ENCODE measurements at places on chromosomes 13 and 19.

GRCh38 chr13:79393564-79394249 lies 12.3 kb downstream of the RBM26 start:
- no peak for DNase-seq

- no peak for DNase-seq
Observed at GRCh38 chr19:13723206-13723605, 41.1 kb upstream of the MRI1 start.

DNA sequence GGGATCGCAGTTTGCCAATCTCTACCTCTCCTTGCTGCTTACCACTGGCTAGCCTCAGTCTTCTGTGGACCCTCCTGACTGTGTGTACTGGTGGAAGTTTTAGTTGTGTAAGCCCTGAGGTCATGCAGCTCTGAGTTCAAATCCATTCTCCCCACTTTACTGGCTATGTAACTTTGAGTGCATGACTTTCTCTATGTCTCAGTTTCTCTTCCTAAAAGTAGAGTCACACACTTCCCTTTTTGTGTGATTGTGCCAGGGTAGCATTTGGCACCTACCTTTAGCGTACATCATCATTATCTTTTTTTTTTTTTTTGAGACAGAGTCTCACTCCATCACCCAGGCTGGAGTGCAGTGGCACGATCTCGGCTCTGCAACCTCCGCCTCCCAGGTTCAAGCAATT lies 70.3 kb downstream of the MAP4K1 start:
- DNase-seq = no peak

- DNase-seq = no peak
Observed at GRCh38 chr13:99347911-99348451, 40.8 kb upstream of the GPR183 start.

GRCh38 chr13:91701975-91702374 lies 303.6 kb downstream of the GPC5 start:
- DNase-seq = no peak

DNA sequence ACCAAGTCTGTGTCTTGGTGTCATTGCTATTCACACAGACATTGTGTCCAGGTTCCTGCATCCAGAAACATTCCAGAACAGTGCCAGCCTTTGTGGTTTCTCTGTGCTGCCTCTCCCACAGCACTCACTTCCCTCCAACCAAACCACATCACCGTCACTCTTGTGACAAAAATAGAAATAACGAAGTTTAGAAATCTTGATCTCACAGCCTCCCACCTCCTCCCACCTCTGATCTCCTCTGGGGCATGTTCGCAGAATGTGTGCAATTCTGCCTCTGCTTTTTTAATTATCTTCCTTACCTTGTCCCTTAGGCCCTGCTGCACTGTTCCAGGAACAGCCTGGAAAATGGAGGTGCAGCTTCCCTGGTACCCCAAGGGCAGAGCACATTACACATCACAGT lies 8.7 kb upstream of the SERPINE3 start:
- DNase-seq = no peak

- DNase-seq = peak; percentile 29
Observed at GRCh38 chr19:11421371-11422098, 2.4 kb upstream of the RGL3 start.

DNA sequence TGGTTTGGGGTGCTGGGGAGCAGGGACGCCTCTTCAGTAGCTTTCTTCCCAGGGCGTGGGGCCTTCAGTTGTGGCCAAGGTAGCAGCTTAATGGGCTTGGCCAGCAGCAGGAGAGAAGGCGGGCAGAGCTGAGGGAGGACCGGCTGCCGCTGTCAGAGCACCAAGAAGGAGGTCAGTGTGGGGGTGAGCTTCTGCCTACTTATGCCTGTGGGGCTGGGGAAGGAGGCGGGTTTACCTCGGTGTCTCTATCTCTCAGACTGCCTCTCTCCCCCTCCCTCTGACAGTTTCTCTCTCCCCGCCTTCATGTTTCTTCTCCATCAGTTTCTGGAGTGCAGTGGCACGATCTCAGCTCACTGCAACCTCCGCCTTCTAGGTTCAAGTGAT lies at the start of gene CAPN12:
TSS of gene CAPN12 (minus strand) at position 177 of the 384 bp plus-strand sequence. CDS start 309 bp downstream, outside the sequence.
- DNase-seq = no peak

- DNase-seq = no peak
Observed at GRCh38 chr13:94978516-94978915, 266.2 kb upstream of the SOX21 start.

DNA sequence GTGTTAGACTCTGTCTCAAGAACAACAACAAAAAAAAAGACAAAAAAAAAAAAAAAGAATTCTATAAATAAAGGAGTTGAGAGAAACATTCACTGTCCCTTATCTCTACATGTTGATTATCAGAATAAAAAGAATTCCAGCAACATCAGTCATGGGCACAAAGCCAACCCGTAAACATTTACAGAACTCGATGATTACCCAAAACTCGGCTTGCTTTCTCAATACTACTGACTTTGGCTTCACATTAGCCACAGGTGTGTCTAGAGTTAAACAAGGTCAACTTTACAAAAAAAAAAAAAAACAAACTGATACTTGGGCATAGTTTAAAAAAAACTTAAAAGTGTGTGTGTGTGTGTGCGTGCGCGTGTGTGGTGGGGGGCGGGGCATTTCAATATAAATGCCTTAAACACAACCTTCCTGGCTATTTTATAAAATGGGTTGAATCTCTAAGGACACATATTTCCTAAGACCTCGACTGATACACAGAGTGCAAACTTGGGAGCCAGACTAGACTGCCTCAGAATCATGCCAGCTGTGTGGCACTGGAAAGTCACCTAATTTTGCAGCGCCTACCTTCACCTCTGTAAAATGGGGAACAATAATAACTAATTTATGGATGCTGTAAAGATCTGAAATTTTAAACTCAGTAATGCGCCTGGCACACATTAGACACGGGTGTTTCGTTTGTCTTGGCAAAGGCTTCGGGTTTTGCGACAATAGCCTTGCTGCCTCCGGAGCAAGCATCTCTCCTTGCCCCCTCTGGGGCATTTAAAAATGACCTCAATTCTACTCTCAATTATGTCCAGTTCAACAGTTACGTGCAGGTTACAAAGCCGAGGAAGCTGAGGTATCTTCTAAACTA lies 922 bp downstream of the EBPL start:
- peak; percentile 12 for DNase-seq

DNA sequence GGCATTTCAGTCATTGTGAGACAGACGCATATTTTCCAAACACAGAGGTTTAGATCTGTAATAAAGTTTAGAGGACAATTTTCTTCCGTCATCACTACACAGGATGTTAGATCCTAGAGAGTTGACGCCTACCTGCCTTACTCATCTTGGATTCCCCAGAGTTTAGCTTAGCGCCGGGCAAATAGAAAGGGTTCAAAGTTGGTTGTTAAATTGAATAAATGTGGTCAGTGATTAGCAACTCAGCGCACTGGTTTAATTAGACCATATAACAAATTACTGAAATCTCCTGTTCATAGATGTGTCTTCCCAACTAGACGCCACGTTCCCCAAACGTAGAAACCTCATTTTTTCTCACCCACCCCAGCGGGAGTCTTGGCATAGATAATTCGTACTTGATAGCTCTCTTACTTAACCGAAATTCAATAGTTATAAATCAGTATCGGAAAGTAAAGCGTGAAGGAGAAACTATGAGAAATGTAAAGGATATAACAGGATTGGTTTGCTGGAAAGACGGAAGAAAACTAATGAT lies 726 bp upstream of the UFM1 start:
- no peak for DNase-seq

DNA sequence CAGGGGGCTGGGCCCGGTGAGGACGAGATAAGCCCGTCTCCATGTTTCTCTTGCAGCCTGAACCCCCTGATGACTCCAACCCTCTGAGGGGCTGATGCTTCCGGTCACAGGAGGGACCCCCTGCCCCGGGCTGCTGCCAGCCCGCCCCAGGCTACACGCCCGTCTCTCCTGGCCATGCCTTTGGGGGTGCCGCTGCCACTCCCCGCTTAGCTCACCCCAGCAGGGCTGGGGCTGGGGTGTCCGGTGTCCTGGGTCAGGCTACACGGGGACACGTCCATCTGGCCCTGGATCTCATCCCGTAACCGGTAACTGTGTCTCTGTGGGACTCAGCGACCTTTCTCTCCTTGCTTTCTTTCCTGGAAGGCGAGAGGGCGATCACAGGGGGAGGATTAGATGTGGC lies 40.8 kb downstream of the GADD45B start:
- DNase-seq = no peak

DNA sequence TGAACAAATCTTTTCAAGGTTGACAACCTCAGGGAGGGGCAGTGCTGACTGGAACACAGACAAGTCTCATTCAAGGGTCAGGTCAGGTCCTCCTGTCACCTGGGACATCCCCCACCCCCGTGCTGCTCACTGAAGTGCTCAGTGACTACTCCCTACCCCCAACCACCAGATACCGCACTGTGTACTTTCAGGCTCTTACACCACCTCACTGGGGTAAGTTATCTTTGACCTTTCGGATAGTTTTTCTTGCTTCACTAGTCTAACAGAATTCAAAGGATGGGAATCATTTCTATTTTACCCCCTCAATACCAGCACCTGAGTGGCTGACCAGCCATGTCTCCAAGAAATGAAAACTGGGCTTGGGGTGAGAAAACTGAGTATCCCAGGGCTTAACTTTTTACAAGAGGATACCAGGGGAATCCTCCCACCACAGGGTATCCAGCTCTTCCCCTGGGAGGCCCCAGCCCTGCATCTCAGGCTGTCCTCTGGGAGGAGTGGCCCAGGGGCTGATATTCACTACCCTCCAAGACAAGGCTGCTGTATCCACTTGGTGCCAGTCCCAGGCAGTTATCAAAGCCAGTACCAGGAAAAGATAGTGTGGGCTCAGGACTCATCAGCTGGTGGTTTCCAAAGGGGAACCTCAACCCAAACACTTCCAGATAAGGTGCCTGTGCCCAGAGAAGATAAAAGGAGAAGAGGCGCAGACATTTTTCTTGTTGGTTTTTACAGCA lies 2.1 kb downstream of the ZNF563 start:
- peak; percentile 68 for DNase-seq

DNA sequence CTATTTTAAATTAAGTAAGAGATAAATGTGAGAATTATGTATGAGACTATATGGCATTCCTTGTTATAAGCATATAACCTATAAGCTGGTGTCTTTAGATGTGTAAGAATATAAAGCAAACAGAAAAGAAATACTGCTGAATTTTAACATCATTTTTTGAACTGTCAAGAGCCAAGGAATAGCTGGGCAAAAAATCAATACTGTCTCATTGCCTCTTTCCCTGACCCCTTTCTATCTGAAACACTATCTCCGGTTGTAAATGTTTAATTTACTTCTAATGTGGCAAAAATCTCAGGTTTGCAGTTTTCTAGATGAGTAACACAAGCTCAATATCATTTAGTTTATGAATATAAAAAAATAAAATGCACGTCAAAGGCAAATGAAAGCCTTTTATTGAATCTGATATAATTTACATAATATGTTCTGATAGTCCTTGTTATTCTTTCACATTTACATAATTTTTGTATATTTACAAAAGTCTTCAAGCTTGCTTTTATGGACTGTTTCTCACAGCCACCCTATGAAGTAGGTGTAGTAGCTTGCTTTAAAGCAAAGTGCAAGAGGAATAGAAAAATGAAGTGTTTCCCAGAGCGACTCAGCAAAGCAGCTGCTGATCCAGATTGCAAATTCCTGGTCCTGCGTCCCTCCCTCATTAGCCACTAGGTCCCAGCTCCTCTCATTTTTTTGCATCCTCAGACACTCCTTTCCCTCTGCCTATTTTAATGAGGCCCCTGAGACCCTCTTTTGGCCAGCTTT lies 188.2 kb upstream of the RFC3 start:
- no peak for DNase-seq

DNA sequence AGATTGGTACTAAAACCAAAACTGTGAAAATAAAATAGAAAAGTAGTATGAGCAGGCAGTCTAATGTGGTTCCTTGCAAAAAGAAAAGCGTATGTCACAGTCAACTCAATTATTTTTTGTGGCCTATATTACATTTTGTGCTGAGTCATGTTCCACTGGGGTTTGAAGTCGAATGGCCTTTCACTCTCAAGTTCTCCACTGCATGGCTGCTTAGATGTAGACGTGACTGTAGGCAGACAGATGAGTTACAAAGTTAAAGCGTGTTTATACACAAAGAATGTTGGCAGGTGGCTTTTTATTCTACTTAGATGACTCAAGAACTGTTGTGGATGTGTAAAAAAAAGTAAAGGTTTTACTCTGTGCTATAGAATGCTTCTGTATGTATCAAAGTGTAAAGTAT lies 133.9 kb downstream of the SLITRK6 start:
- DNase-seq = no peak

- no peak for DNase-seq
Observed at GRCh38 chr19:39405958-39406655, 540 bp upstream of the ZFP36 start.

DNA sequence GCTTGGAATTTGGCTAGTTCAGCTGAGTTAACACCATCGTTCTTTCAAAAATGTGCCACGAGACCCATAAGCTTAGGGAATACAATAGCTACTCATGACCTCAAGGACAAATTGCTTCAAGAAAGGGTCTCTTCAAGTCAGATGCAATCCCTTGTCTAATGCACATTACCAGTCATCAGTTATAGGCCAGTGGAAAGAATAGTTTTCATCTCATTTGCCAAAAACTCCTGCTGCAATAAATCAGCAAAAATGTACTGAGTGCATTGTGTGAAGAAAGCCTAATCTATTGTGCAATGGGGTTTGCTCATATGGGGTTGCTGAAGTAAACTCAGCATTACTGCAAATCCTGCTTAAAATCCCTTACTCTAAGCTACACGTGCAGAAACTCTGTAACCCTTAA lies 208.3 kb upstream of the NBEA start:
- DNase-seq = no peak

GRCh38 chr19:5943623-5944022 lies 29.6 kb downstream of the CAPS start:
- no peak for DNase-seq

DNA sequence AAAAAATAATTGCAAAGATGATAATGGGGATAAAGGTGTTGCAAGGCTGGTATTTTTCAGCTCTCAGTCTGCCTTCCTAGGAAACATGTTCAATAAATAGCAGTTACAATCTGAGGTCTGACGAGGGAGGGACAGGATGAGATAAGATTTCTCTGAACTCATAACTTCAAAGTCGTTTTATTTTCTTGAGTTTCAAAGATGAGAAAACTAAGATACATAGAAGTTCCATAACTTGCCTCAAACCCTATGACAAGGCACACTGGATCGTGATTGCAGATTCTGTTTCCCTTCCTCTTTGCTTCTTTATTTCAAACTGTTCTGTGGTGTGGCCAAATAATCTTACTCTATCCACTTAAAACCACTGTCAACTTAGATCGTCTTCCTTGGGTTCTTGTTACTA lies 327.2 kb downstream of the GPC5 start:
- DNase-seq = no peak

- no peak for DNase-seq
Observed at GRCh38 chr13:110349239-110349638, 42.2 kb downstream of the COL4A2 start.

- DNase-seq = no peak
Observed at GRCh38 chr13:80462567-80462966, 121.6 kb upstream of the SPRY2 start.
